ENCODE measurements at places on chromosomes 6 and 20.

- DNase-seq = no peak
Observed at GRCh38 chr6:33205191-33206026, 954 bp downstream of the HSD17B8 start.

DNA sequence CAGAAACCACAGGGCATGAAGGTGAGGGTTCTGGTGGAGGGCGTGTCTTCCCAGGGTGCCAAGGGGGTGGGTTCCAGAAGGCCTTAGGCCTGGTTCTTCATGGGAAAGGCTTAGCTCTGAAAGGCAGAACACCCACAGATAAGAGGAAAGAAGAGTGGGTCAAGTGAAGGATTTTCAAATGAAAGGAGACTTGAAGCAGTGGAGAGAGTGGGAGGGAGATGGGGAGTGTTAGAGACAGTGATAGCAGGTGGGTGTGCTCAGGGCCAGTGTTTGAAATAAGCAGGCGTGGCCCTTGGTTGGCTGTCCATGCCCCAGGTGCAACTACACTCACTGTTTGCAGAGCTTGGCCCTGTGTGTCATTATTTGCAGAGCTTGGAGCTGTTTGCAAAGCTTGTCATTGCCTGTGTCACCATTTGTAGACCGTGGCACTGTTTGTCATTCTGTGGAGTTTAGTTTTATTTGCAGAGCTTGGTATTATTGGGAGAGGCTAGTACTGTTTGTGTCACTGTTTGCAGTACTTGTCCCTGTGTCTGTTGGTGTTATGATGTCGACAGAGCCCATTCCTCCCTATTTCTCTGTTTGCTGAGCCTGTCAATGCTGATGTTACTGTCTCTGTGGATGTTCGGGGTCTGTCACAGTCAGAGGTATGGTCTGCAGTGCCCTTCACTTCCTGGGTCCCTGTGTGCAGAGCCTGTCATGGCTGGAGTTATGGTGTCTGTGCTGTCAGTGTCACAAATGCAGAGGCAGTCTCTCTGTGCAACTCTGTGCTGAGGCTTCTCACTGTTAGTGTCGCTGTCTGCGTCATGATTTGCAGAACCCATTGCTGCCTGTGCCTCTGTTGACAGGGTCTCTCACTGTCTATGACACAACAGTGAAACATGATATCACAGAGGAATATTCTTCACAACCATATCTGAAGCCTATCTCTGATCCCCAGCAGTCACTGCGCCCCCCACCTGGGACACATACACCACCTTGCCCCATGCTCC is 127.7 kb upstream of the LRFN2 start:
- no peak for DNase-seq

DNA sequence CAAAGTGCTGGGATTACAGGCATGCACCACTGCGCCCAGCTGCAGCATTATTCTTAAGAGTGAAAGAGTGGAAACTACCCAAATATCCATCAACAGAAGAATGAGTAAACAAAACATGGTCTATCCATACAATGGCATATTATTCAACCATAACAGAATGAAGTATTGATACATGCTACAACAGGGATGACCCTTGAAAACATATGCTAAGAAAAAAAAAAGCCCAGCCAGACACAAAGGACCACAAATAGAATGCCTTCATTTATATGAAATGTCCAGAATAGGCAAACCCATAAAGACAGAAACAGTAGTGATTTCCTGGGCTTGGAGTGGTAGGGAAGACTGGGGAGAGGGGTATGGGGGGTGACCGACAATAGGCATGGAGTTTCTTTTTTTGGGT is 7.1 kb downstream of the TUBB2B start:
- DNase-seq = no peak

DNA sequence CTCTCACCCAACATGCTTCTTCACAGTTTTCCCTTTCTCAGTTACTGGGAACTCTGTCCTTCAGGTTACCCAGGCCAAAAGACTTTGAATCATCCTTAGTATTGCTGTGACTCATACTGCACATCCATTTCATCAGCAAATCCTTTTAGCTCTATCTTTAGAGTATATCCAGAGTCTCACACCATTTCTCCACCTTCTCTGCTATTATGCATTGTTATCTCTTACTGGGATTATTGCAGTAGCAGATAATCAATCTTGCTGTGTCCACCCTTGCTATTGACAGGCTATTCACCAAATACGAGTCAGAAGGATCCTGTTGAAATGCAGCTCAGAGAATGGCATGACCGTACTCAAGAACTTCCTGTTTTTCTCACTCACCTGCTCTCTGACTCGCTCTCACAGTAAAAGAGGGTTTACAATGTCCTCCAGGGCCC is 57.3 kb downstream of the BCKDHB start:
- DNase-seq = no peak

- no peak for DNase-seq
Observed at GRCh38 chr6:73566954-73567591, 46.2 kb upstream of the EEF1A1 start.

GRCh38 chr6:7378740-7379139 is 10.8 kb downstream of the CAGE1 start:
- no peak for DNase-seq

GRCh38 chr6:143544011-143544696 is 32.6 kb upstream of the FUCA2 start:
- DNase-seq = no peak

GRCh38 chr20:15618110-15618509 is 955.1 kb downstream of the KIF16B start:
- DNase-seq = no peak

- DNase-seq = no peak
Observed at GRCh38 chr6:116419069-116419786, 41.9 kb upstream of the CALHM6 start.

GRCh38 chr20:47701612-47702011 is 83.7 kb downstream of the SULF2 start:
- DNase-seq = no peak

DNA sequence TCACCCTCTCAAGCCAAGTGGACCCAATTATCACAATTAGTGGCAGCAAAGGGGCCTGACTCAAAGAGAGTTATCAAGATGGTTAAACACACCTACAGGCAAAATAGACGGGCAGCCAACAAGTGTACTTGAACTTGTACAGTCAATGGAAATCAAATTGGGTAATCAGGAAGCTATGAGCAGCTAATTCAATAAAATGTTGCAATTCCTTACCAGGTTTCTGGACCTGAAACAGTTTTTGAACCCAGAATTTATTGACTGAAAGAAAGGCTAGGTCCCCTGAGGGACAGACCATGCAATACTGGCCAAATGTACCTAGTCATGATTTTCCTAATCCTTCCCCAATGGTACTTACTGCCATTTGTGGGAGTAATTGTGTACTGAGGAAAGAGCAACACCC is 679.8 kb downstream of the EPM2A start:
- no peak for DNase-seq

DNA sequence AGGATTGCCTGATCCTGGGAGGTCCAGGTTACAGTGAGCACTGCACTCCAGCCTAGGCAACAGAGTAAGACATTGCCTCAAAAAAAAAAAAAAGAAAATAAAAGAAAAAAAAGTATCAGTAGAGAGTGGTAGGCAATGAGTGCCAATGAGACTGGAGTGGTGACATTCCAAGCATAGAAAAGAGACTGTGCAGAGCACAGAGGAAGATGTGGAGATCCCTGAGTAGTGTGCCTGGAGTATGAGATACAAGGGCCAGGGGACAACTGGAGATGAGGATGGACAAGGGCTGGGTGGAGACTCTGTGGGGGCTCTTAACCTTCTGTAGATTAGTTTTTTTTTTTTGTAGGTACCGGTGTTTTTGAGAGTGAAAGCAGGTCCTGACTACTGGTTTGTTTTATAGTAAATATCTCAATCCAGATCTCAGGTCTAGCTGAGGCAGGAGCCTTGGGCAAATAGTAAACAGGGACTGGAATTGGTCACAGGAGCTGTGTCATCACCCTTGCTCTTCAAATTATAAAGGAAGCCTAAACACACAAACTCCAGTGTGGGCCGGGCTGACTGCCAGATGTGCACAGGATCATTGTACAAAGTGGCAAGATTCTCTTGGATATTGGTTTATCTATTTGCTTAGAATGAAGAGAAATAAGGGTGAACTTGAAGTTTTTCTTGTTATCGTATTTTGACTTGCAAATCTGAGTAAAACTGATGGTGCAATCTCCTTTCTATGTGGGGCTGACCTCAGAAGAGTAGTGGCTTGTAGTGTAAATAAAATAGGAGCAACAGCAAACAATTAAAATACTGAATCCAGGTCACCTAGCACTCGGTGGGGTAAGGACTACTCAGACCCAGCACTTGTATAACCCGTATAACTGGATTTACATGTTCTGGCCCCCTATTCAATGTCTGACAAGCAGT is 144.9 kb downstream of the SOX4 start:
- no peak for DNase-seq

DNA sequence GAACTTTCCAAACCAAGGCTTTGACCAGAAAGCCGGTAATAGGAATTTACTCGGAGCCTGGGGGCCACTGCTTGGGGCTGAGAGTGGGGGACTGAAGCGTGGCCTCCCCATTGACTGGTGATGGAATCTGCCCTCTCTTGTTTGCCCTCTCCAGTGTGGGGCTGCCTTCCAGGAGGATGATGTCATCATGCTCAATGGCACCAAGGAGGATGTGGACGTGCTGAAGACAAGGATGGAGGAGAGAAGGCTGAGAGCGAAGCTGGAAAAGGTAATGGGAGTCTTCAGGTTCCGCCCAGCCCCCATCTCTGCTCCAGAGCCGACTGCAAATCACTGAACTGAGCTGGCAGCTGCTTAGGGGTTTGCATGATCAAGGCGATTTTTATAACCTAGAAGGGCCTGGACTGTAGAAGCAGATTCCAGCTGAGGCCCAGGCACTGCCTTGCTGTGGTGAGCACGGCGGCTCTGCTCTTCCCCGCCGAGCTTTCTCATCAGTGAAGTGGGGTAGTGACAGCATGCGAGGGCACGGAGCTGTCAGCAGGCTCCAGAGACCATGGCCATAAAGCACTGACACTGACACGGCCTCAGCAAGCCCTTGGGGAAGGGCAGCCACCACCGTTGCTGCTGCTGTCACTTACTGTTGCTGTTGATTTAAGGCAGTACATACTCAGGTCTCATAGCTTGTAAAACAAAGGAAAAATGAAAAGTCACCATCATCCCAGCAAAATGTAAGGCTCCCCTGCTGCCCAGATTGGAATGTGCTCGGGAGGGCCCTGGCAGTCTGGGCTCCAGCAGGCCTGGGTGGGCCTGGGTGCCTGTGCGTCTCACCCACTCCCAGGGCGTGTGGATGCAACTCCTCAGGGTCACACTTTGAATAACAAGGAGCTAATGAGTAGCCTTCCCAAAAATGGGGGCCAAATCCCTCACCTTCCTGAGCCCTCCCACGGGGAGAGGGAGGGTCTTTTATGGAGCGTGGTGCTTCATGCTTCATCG is 11.1 kb upstream of the FAM209A start:
- DNase-seq = no peak

DNA sequence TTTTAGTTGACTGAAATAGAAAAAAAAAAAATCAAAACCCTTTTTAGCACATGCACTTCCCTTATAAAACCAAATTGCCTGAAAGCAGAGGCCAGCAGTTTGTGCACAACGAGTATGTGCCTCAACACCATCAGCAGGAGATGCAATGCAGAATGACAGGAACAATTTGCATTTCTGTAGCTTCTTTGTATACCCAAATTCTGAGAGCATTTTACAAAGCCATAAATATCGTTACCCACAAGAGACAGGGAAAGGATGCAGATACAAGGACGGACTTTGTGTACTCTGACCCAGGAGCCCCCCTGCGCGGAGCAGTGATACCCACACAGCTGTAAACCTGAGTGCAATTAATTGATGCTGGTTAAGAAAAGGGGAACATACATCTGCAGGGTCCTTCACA is 285.6 kb downstream of the PRKN start:
- DNase-seq = no peak

GRCh38 chr20:22429175-22430153 is 154.9 kb downstream of the FOXA2 start:
- DNase-seq = no peak

DNA sequence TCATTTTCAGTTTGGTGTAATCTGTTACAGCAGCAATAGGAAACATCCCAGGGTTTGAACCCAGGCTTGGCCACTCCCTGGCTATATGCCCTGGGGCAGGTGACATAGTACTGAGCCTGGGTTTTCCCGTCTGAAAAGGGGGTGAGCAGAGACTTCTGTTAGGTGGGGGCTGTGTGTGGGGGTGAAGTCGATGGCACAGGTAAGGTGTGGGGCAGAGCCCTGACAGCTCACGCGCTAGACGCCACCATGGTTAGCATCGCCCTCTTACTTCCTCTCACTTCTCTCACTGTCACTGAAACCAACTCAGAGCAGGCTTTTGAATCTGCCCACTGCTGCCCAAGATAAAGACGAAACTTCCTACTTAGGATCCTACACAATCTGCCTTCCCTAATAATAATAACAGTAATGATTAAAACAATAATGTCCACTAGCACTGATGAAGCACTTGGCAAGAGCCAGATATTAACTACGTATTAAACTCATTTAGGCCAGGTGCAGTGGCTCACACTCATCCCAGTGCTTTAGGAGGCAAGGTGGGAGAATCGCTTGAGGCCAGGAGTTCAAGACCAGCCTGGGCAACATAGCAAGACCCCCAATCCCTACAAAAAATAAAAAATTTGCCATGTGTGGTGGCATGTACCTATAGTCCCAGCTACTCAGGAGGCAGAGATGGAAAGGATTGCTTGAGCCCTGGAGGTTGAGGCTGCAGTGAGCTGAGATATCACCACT is 117.9 kb upstream of the PTPN1 start:
- DNase-seq = no peak

DNA sequence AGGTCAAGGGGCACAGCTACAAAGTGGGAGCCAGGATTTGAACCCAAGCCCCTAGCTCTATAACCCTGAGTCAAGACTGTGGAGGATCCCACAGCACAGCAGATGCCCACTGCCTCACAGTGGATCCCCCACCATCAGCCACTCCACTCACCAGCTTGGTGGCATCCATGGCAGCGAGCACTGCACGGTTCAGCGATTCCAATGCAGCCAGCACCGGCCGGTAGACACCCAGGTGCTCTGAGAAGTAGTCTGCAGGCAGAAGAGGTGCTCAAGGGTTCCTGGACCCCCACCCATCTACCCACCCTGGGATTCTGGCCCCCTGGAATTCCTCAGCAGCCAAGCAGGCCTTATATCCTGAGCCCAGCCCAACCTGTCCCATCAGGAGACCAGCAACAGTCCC is 2.5 kb downstream of the ACTL10 start:
- DNase-seq = no peak

GRCh38 chr6:92810913-92811312 is 608.4 kb downstream of the EPHA7 start:
- DNase-seq = no peak

DNA sequence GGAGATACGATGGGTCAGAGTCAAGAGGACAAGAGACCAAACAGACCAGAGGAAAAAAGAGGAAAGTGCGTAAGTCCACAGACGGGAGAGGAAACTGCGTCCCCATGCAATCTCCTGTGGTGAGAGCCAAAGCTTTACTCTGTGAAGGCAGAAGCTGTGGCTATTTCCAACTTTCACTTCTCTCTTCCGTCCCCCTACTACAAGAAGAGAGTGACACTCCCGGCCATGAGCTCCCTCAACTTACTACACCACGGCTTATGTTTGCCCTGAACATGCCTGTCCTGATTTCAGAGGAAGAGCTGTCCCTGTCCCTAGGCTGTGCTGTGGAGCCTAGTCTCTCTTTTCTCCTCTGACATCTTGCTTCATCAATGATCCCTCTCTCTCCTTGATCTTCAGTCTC is 11.5 kb upstream of the SSR1 start:
- DNase-seq = no peak

- DNase-seq = no peak
Observed at GRCh38 chr20:49599746-49600113, 31.8 kb upstream of the PTGIS start.
